Choroid plexus epithelial cell (primary cell): ENCODE measurements at places on chromosomes 4 and X.

DNA sequence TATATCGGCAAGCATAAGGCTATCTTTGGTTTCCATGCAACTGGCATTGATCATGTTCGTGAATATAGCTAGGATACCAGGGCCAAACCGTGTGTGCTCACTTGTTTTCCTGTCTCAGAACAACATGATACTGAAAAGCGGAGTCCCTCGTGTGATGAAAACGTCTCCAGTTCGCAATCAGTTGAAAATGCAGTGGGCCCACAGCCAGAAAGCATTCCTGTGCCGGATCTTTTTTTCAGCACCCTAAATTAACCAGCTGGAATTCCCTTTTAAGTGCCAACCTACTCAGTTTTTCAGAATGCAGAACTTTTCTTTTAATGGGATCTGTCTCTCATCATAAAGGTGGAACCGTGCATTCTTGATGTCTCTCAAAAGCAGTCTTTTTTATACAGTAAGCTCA, 130.8 kb upstream of the FRG1 start:
- no peak for DNase-seq

- peak; percentile 0 for DNase-seq
Measured at GRCh38 chr4:71938776-71939175, 93.0 kb upstream of the NPFFR2 start.

DNA sequence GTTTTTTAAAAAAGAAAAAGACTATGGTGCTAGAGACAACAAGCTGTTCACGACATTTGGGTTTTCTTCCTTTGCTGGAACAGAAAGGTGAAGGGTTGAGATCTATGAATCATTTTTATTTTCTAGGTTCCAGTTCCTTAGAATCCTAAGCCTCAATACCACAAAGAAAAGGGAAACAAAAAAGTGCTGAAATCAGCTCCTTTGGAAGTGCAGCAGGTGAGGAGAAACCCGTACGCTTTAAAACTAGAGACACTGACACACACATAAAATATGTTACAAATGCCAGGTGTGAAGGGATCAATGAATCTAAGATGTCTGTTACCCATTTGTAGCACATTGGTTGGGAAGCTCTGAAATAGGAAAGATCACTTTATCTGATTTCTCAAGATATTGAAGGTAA, 125.2 kb downstream of the AREG start:
- no peak for DNase-seq

- DNase-seq, result no peak
Measured at GRCh38 chr4:7711307-7711963, 228.2 kb downstream of the AFAP1 start.

GRCh38 chr4:173145131-173145530, 23.5 kb upstream of the GALNT7 start:
- no peak for DNase-seq

DNA sequence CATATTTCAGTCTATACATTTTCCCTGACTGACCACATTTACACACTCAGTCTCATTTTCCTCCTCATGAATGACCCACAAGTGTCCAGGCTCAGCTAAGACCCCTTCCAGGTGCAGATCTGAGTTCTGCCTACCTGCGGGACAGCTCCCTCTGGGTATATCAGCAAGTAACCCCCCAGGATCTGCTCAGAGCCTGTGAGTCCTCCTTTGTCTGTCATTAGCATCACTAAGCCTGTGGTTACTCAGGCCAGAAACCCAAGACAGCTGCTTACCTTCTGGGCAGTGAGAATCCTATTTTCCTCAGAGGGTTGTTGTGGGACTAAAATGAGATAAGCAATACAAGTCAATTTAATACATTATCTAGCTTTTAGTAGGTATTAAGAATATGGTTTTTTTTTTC, 487.6 kb upstream of the BOD1L1 start:
- DNase-seq, result no peak

- no peak for DNase-seq
Measured at GRCh38 chrX:31449081-31449480, 377.2 kb upstream of the FTHL17 start.

DNA sequence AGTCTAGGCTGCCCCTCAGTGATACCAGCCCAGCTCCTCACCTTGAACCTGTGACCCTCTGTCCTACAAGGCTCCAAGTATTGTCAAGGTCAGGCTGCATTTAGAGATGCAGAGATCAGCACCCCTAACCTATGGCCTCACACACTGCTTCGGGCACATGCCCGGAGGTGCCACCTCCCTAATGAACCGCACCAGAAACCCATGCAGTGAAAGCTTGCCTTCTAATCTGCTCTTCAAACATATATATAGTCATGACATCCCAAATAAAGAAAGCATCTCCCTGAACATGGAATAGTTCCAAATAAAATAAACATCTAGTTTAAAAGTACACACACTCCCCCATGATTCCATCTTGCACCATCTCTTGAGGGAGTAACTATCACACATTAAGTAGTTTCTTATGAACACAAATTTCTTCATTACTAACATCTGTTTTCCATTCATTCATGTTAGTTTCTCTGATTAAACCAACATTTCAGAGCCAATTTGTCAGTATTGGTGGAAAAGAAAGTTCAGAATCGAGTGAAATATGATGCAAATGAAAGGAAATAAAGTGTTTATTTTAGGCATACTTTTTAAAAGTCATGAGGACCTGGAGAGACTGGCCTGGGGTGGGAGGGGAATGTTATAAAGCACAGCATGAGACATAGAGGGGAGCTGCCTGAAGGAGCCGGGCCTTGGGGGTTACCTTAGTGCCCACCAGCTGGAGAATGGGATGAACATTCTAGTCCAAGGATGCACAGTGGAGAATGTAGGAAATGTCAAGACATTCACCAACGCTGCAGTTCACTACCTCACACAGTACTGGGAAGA, 19.2 kb downstream of the CC2D2A start:
- peak; percentile 95 for DNase-seq

GRCh38 chr4:140004549-140004895, 149.5 kb downstream of the MAML3 start:
- DNase-seq, result peak; percentile 44

GRCh38 chr4:113711883-113712662, 49.5 kb downstream of the CAMK2D start:
- no peak for DNase-seq

DNA sequence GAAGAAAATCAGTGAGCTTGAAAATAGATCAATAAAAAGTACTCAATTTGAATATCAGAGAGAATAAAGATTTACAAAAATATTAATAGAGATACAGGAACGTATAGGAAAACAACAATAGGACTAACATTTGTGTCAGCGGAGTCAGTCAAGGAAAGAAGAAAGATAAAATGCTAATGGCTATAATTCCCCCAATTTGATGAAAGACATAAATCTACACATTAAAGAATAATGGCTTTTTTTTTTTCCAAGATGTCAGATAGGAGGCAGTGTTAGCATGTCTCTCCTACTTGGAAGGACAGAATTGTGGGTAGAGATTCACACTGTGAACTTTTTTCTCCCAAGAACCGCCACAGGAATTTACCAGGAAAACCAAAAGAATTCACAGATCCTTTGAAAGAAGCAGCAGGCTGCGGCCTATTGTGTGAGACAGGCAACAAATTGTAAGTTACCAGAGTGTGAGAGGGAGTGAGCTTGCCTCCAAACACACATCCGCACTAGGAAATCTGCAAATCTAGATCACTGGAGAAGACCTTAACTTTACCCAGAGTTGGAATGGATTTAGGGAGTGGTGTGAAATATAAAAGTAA, 249.9 kb downstream of the PRDM5 start:
- no peak for DNase-seq

DNA sequence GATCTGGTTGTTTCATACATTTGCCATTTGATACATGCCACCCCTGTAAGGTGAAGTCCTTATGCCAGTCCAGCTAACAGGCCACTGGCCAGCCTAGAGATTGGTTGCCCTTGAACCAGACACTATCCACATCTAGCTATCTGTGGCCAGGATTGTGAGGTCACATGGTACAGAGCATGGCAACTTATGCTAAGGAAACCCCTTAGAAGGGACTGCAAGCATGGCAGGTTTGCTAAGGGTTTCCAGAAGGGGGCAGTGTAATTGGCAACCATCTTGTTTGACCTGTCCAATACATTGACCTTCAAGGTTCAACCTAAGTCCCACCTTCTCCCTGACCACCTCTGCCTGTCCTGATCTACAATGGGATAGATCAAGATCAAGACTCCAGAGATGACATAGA, 47.5 kb downstream of the SMC1A start:
- DNase-seq, result no peak

GRCh38 chr4:153850533-153851280, 61.8 kb upstream of the SFRP2 start:
- DNase-seq, result no peak

DNA sequence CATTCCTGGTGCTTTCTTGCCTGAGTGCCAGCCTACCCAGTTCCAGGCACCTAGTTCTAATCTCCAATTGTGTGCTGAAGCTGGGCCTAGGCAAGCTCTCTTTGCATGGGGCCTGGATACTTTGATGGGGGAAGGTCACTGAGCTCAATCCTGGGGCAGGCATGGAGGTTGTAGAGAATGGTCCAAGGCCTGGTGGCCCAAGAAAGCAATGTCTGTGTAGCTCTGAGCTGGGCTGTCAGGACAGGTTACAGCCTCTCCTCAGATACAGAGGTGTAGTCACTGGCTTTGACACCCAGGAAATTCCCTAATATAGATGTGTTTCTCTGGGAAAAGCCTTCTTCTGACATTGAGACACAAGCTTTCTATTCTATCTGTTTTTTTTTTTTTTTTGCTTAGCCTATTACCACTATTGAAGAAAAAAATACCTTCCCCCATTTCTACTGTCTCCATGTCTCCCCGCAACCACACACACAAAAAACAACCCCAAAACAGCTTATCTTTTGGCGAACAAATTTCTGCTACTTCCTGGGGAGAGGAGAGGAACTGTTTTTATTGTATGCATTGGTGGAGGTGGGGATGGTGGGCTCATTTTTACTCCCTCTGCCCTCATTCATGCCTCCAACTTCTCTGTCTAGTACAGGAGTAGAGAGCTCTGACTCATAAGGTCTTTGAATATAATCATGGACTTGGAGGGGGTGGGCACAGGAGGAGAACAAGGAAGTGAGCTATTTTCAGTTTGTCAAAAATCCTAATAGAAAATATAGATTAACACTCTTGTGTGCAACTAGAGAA, 66.7 kb upstream of the DHX15 start:
- no peak for DNase-seq

GRCh38 chr4:7424553-7425111, 10.1 kb downstream of the PSAPL1 start:
- DNase-seq, result no peak

GRCh38 chr4:173991814-173992213, 291.7 kb downstream of the FBXO8 start:
- no peak for DNase-seq

GRCh38 chr4:62872856-62873255, 1536.4 kb downstream of the TECRL start:
- DNase-seq, result no peak

- DNase-seq, result no peak
Measured at GRCh38 chr4:7722766-7723387, 216.8 kb downstream of the AFAP1 start.

DNA sequence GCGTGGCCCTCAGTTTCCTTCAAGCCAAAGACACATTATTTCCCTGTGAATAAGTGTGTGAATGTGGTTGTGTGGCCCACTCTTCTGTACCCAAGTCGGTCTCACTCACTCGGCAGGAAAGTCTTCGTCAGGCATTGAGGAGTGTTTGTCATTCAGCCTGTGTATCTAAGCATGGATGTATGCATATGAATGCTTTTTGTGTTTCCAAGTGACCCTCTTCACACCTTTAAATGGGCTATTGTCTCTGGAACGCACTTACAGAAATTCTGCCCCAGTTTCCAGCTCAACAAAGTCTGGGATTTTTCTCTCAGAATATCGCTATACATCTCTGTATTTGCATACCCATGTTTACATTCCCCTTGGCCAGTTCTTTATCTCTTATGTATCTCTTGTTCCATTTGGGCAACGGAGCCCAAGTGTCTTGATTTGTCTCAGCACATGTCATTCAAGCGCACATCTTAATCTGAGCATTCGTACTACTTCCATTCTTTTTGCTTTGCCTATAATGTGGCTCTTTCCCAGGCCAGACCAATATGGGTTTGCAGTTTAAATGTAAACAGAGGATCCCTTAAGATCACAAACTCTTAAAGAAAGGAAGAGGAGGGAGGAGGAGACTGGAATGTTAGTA, 4.8 kb downstream of the BCOR start:
- DNase-seq, result no peak

GRCh38 chrX:150958177-150958576, 25.0 kb upstream of the HMGB3 start:
- no peak for DNase-seq

- DNase-seq, result peak; percentile 4
Measured at GRCh38 chr4:90799895-90800294, 672.7 kb downstream of the CCSER1 start.

DNA sequence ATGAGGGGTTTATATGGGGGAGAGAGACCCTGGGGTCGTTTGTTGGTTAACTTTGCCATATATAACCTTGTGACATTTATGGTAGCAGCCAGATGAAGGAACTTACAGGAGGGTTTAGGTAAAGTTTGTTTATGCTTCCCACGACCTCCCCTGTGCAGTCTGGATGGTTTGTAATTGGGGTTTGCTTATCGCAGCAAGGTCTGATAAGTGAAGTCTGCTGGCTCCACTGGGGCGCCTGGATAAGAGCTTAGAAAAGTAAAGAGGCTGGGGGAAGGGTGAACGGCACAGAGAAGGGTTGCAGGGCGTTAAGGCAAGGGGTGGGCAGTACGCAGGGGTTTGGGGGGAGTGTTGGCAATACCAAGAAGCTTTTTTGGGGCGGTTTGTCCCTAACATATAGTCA, 98.7 kb downstream of the KDM6A start:
- DNase-seq, result no peak

DNA sequence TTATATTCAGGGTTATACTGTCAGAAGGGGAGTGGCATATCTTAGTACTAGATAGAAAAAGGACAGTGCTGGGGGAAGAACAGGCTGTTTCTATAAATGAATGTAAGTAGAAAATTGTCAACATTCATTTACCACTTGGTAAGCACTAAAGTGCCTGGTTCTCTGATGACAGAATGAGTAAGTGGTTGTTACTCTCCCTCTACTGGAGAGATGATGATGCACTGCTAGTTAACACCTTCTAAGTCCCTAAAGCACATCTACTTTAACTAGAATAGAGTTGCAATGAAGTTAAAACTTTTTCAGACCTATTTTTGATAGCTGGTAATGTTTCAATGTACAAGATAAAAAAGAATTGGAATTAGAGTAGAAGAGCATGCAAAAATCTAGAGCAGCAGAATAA, 214.5 kb downstream of the KLHL4 start:
- no peak for DNase-seq

DNA sequence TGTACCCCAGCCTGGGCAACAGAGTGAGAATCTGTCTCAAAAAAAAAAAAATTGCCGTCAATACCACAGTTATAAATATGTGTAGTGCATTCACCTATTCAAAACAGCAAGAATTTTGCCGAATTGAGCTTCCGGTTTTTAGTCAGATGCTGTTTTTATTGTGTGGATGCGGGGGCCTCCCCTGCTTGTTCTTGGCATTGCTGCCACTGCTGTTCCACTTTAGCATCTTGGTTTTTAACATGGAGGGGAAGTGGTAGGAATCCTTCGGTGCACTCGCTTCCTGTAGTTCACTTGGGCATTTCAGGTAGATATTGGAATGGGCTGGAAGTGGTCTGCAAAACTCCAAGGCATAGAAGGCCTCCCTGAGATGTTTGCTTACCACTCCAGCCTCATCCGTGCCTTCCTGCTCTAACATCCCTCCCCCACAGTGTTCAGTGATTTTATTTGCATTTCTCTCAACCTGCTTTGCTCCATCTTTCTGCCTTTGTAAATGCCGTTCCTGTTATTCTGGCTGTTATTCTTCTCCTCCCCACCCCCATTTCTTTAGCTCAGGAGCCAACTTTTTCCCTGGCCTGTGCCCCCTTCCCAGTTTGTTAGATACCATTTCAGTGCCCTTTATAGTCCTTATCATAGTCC, 25.5 kb downstream of the MOB1B start:
- DNase-seq, result no peak

- DNase-seq, result peak; percentile 19
Measured at GRCh38 chr4:67332627-67333026, 212.7 kb downstream of the CENPC start.
